ENCODE measurements at places on chromosomes 6 and 20.
A peak's percentile ranks its signal among the peaks of the same experiment; 100 is the strongest.

DNA sequence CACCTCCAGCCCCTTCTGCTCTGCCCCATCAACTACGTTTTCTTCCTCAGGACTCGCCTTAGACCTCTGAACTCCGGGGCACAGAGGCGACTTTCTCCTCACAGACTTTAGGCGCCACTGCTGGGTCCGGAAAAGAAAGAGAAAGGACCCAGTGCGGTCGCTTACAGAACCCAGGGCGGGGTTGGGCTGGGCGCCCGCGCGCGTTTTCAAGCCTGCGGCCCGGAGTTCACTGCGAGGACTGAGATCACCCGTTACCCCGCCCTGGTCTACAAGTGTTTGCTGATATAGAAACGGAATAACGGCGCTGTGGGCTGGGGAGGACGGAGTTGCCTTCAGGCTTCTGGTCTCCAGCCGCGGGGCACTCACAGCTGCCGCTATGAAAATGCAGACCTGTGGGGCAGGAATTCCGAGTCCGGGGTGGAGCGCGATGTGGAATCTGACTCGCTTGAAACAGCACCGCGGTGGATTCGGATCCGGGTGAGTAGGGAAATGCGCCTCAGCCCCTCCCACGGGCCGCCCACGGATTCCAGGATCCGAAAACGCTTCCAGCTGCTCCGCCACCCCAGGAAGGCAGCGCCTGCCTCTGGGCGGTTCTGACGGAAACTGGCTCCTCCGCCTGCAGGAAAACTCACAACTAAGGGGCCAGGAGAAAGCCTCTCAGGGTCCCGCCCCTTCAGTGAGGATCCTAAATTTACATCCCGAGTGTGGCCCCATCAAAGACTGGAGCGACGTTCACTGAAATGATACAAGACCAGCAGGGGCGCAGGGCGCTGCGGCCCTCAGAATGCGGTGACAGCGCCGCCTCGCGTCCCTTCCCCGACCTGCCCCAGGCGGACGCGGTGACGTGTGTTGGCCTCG is 29.4 kb downstream of the HLA-F start:
- peak; percentile 87 for DNase-seq

DNA sequence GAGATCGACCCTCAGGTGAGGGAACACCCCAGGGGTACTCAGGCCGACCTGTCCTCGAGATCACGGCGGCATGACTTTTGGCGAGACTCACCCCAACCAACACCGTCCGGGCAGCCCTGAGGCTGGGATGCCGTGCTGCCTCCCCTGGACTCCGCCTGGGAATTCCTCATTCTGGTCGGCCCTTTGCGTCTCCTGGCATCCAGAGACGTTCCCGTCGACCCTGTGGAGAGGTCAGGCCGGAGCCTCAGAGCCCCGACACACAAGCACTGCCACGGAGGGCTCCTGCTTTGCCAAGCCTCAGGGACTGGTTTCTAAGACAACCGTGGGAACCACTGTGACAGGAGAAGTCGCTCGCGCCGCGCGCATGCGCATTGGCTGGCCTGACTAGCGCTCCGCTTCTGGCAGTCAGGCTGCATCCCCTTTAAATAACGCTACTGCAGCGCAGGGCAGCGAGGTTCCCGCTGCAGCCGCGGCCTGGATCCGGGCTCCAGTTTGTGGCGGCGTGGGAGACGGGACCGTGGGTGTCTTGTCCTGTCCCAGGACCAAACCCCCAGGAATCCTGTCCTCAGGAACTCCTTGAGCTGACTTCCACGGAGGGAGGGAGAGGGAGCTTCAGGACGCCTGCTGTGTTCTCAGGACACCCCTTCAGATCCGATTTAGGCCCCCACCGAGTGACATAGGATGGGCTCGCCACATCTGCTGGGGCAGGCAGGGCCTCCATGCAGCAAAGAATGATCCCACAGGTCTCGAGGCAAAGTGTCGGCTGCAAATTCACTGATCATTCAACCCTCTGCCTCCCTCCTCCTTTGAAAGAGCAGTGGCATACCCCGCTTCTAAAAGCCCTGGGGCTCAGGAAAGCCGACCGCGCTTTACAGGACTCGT is 163.2 kb upstream of the ZNF337 start:
- no peak for DNase-seq

GRCh38 chr6:149164199-149164750 is 153.2 kb upstream of the TAB2 start:
- DNase-seq = no peak

- no peak for DNase-seq
These were observed 37.3 kb upstream of the PLCG1 start for GRCh38 chr20:41100001-41100480.

DNA sequence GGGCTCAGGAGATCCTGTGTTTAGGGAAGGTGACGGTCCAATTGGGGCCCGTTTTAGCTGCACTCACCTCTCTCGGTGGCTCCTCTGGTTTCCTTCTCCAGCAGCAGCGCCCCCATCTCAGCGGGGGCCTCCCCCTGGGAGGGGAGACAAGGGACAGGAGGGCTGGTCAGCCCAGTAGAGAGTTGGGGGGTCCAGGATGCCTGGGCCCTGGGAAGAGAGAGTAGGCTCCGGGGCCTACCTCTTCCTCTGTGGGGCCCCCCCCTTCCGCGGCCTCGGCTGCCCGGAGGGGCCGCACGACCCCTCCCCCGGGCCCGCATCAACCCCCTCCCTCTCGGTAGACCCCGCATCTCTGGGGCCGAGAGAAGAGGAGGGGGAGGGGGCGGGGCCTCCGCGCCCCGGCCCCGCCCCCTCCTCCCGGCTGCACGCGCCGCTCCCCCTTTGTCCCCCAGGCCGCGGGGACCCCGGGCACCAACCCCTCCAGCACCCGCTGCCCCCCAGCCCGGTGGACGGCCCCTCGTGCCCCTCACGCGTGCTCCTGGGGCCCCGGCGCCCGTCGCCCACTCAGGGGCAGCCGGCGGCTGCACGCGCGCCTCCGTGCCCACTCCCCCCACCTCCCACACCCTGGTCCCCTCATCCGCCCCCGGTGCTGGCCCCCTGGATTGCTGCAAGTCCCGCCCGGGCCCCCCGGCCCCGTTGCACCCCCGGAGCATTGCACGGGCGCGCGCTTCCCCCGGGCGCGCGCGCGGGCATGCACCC is 464 bp downstream of the EHMT2 start:
- no peak for DNase-seq

- no peak for DNase-seq
These were observed 2.0 kb upstream of the MICAL1 start for GRCh38 chr6:109457562-109457996.

DNA sequence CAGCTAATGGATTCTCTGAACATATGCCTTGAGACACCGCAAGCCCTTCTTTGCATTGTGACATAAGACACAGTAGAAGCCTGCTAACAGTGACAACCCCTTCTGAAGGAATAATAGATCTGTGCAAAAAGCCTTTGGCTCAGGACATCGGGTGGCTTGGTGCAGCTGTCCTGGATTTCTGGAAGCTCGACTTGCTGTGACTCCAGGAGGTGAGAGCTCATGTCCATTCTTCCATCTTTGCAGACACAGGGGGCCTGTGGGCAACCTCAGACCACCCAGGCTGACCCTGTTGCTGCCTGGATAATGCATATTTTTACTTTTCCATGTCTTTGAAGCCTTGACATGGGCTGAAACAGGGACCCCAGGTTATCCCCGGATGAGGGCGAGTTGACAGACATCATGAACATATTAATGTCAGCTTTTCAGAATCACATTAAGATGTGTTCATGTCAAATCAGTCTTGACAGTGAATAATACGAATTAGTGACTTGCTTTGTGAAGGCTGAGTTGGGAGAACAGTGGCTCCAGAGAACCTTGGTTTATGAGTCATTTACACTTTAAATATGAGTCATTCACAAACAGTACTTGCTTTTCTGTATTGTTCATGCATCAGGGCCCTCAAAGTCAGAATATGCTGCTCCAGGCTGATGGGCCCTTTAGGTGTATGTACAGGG is 66.8 kb upstream of the IYD start:
- DNase-seq = no peak

GRCh38 chr6:39770446-39770845 is 21.7 kb upstream of the DAAM2 start:
- DNase-seq = no peak

DNA sequence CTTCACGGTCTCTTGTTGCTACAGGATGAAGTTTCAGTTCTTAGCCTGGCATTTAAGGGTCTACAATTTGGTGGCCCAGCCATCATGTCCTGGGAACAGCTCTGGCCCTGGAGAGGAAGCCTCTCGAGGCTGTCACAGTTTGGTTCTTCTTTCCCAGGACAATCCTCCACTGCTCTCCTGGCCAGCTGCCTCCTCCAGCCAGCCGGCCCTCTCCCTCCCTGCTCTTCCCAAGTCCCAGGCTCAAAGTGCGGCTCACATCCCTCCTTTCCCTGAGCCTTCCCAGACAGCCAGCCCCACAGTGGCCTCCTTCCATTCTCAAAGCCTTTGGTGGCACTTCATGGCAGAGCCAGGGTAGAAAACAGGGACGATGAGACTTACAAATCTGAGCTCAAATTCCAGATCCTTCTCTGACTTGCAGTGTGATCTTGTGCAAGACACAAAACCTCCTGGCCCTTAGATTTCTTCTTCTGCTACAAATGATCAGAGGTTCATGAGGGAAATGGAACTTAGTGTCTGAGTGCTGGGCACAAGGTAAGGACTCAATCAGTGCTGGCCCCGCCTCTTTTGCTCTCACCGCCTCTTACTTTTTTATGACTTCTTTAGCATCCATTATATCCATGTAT is 223.8 kb upstream of the ECI2 start:
- DNase-seq = no peak

GRCh38 chr20:8782804-8783203 is 286.1 kb upstream of the PLCB4 start:
- no peak for DNase-seq

DNA sequence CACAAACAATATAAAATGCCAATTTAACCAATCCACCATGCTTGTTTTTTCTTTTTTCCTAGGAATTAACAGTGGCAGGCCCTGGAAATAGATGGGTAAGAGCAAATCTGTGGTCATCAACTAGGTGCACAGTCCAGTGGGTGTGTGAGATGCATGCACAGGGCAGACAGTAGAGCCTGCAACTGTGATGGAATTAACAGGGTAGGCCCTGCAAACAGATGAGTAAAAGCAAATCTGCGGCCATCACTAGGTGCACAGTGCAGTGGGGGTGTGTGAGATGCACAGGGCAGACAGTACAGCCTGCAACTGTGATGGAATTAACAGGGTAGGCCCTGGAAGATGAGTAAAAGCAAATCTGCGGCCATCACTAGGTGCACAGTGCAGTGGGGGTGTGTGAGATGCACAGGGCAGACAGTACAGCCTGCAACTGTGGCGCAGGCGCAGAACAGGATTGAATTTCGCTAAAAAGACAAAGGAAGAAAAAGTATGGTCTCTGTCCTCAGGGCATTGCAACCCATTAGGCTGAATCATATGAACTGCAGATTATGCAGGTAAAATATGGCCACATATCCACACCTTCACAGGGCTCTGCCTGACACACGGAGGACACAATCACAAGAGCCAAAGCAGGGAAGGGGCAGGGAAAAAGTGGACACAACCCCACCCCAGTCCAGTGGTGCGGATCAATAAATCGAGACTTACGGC is 41.0 kb upstream of the IPCEF1 start:
- no peak for DNase-seq

DNA sequence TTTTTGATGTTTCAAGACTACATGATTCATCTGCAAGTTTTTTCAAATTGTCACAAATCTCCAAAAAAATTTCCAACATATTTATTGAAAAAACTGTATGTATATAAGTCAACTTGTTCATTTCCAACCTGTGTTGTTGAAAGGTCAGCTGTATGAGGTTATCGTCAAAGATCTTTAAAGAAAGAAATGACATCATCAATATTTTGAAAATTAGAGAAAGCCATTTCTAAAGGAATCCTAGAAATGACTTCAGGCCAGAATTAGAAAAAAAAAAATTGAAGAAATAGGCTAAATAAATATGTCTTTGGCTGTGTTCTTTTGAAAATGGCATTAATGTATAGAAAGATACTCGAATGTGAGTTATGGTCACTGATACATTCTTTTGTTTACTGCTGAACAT is 6.8 kb downstream of the RNF146 start:
- DNase-seq = no peak

DNA sequence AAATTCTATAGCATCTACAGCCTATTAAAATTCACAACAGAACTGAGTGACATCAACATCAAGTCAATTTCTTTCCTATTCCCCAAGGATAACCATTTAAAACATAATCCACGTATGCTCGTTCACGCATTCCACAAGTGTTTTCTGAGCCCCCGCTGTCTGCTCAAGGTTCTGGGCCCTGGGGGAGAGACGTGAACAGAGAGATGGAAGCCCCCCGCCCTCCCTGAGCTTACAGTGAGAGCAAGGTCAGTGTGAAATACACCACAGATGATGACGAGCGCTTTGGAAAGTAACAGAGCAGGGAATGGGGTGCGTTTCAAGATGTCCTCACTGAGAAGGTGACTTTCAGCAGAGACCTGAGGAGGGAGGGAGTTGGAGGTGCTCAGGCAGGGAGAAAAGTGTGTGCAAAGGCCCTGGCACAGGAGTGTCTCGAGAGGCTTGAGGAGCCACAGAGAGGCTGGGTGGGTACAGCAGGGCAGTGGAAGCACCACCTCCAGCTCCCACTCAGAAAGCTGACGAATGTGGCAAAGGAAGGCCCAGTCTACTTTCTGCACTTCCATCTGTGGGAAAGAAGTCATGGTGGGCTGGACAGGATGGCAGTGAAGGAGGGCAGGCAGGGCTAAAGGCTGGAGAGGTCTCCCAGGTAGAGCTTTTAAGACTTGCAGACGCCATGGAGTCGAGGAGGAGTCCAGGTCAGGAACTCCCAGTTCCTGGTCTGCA is 88.3 kb downstream of the DLL1 start:
- DNase-seq = no peak

DNA sequence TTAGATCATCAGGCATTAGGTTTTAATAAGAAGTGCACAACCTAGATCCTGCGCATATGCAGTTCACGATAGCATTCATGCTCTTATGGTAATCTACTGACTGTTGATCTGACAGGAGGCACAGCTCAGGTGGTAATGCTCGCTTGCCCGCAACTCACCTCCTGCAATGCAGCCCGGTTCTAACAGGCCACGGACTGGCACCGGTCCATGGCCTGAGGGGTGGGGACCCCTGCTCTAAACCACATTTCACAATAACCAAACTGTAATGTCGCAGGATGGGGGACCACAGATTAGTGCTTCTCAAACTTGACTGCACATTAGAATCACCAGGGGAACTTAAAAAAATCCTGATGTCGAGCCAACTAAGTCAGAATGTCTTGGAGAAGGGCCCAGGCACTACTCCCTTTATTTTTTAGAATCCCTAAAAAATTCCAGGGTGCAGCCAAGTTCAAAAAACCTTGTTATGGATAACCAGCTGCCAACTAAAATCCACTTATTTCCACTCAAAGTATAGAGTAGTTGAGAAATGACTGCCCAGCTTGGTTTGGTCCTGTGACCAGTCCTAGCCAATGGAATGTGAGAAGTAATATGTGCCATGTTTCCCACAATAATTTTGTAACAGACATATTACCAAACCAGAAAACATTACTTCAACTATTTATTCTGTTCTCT is 3.1 kb downstream of the SHPRH start:
- no peak for DNase-seq

All from hematopoietic multipotent progenitor cell treated with erythropoietin and hydrocortisone succinate and interleukin-3 and kit ligand, for 17 days (in vitro differentiated cells).